ENCODE measurements at places on chromosomes 6 and 20.
A peak's percentile ranks its signal among the peaks of the same experiment; 100 is the strongest.

- no peak for DNase-seq
Measured at GRCh38 chr6:27161115-27161514, 86.4 kb upstream of the PRSS16 start.

- no peak for DNase-seq
Measured at GRCh38 chr6:109322825-109323224, 59.4 kb downstream of the CD164 start.

DNA sequence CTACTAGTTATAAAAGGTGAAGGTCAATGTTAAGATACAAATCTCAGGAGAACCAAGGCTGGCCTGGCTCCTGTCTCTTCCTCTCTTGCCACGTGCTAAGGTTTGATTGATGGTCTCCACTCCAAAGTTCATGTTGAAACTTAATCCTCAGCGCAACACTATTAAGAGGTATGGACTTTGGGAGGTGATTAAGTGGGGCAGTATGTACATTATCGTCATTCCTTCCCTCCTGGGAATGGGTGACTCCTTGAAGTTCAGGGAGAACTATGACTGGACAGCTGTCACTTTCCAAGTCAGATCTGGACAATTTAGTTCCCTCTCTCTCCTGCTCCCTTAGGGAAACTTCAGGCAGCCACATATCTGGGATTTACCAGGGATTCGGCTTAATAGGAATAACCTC is 50.5 kb downstream of the KCNK5 start:
- DNase-seq, result no peak

DNA sequence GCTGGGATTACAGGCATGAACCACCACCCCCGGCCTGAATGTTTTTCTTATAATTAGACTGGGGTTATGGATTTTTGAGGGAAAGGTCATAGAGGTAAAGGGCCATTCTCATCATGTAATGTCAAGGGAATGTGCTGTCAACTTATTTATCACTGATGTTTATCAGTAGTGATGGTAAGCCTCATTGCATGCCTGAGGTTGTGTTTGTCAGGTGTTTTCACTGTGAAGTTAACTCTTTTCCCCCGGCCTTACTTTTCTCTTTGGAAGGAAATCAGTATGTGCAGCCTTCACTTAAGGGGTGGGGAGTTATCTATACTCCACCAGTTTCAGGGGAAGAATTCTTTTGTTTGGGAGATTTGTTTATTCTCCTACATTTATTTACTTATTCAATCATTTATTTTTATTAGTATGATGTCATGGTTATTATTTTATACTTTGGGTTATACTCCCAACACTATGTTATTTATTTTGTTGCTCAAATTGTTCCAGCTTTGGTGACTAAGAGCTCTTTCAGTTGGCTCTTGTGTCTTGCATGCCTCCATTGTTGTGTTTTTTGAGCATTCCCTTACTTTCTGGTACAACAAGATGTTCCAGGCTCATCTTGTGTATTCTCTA is 2.8 kb upstream of the SLC17A5 start:
- no peak for DNase-seq

GRCh38 chr20:61659994-61660346 is 405.7 kb downstream of the TAF4 start:
- no peak for DNase-seq

DNA sequence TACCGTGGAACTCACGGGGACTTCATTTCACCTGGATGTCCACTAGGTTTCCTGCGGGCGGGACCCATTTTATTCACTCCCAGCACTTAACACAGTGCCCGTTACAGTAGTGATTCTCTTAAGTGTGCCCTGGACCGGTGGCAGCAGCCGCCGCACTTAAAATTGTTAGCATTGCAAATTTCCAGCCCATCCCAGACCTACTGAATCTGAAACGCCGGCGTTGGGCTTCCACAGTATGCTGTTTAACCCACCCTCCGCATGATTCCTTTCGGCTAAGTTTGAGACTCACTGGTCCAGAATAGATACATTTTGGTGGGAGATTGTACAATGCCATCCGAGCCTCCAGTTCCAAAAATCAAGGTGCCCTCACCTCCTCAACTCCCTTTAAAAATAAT is 967 bp downstream of the SMPDL3A start:
- DNase-seq, result no peak

DNA sequence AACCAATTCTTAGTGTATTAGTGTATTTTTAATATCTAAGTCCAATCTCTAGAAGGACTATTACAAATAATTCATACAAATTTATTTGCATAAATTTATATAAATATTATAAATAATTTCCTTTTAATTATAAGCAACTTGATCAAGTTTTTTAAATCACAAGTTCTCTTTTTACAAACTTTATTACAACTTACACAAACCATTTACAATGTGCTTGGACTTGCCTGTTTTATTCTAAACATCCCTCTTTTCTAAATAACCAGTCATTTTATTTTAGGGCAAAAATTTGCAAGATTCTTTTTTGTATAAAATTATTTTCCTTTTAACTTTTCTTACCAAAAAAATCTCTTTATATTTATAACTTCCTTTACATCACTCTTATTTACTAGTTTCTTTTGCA is 83.5 kb upstream of the SYNCRIP start:
- DNase-seq, result no peak

DNA sequence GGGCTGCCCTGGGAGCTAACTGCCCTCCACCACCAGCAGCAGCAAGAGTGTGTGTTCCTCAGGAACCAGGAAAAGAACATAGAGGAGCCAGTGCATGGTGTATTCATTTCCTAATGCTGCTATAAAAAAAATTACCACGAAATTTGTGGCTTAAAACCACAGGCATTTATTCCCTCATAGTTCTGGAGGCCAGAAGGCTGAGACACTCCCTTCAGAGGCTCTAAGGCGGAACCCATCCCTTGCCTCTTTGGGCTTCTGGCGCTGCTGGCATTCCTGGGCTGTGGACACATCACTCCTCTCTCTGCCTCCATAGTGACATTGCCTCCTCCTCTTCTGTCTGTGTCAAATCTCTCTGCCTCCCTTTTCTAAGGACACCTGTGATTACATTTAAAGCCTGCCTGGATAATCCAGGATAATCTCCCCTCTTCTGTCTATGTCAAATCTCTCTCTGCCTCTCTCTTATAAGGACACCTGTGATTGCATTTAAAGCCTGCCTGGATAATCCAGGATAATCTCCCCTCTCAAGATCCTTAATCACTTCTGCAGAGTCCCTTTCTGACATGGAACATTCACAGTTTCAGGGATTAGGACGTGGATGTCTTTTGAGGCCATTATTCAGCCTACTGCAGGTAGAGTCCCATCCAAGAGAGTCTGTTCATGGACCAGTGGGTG is 54.7 kb downstream of the NDUFAF5 start:
- DNase-seq, result no peak

- DNase-seq, result peak; percentile 66
Measured at GRCh38 chr6:31901415-31901952, 402 bp downstream of the ZBTB12 start.

DNA sequence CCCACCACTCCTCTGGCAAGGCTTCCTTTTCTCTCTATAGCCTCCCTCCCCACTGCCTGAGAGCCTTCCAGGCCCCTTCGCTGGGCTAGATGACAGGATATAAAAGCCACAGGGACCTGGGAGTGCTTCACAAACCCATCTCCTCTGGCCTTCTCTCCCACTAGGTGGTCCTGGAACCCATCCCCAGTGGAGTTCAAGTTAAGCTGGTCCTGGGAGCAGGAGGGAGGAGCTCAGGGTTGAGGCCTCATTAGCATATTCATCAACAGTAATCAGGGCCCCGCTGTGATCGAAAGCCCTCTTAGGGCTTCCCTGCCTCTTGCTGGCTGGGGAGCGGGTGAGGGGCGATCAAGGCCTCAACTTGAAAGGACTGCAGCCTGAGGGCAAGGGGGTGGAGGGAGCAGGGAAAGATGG is 9.1 kb downstream of the EBF4 start:
- no peak for DNase-seq

GRCh38 chr20:10795286-10796026 is 121.7 kb upstream of the JAG1 start:
- DNase-seq, result no peak

- DNase-seq, result no peak
Measured at GRCh38 chr6:16045238-16045637, 83.6 kb upstream of the MYLIP start.

DNA sequence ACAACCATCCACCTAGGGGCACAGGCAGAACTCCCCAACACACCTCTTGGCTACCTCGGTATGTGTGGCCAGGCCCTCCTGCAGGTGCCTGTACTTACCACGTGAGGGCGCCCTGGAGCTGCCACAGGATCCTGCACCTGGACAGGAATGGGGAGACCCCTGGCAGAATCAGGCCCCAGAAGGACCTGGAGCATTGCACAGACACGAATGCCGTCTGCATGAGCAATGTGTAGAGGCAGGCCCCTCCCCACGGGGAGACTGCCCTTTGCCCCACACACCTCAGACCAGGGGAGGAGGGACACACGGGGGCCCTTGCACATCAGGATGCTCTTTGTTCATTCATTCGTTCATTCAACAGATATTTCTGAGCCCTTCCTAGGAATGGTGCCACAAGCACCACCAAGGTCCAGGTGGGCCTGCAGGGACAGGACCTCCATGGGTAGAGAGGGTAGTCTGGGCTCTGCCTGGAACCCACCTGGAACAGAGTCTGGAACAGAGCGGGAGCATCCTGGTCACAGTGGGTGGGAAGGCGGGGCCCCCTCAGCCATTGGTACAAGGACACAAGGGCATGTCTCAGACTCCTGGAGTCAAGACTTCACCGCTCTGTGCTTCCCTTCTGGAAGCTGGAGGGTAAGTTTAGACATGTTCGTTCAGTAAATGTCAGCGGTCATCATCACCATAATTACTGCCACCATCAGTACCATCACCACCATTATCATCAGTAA is 32.3 kb downstream of the YTHDF1 start:
- DNase-seq, result no peak

DNA sequence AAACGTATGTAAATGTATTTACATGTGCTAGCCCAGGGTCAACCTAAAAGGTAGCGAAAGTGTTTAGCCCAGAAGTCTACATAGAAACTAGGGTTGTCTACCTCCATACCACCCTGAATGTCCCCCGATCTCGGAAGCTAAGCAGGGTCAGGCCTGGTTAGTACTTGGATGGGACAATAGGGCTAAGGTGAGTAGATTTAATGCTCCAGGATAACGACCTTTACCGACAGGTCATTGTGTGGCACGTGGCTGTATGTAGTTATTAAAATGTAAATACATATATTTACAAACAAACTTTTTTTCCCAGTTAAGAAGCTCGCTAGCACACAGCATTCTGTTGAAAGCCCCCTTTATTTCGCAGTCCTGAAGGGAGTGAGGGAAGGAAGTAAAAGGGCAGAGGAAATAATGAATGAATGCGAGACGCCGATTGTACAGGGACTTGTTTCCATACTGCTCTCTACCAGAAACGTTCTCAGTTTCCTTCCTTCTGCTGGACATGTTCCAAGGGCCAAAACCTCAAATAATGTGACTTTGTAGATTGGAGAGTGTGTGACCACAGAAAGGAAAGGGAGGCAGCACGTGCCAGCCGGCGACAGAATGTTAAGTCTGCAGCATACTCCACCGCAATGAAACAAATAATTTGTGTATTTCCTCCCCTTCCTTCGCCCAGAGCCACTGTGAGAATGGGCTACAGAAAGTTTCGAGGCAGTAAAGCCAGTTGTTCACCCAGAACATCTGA is 612 bp downstream of the ADAT2 start:
- DNase-seq, result peak; percentile 47

GRCh38 chr6:154653853-154654252 is 79.4 kb upstream of the SCAF8 start:
- DNase-seq, result no peak

DNA sequence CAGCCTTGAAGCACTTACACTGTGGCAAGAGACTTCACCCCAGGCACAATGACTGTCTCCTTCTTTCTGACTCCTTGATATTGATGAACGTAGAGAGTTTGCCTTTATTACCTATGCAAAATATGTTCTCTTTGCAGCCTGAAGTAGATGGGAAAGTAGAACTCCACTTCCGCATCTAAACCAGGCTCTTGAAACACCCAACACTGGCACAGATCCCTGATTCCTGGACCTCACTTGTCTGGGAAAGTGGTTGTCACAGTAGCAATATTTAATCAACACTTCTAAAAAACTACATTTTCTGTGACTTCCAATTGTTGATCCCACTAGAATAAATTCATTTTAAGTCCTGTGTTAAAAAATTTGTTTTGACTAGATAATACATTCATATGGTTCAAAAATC is 143.1 kb downstream of the CDK19 start:
- DNase-seq, result no peak

DNA sequence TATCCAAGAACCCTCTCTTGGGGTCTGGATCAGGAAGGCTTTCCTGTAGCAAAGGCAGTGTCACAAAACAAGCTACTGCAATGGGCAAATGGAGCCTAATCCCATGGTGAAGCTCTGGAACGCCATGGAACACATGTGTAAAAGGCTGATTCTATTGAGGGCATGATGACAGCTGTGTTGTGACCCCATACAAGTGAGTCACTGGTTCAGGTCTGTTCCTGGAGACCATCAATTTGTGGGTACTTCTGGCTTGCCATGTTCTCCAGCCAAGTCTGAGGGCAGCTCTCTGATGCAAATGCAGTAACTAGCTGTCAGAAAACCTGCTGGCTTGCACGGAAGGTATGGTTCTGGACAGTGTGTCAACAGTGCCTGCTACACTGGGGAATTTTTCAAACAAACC is 33.3 kb upstream of the ECHDC1 start:
- DNase-seq, result no peak

- DNase-seq, result no peak
Measured at GRCh38 chr6:49556429-49556837, 6.0 kb downstream of the C6orf141 start.

DNA sequence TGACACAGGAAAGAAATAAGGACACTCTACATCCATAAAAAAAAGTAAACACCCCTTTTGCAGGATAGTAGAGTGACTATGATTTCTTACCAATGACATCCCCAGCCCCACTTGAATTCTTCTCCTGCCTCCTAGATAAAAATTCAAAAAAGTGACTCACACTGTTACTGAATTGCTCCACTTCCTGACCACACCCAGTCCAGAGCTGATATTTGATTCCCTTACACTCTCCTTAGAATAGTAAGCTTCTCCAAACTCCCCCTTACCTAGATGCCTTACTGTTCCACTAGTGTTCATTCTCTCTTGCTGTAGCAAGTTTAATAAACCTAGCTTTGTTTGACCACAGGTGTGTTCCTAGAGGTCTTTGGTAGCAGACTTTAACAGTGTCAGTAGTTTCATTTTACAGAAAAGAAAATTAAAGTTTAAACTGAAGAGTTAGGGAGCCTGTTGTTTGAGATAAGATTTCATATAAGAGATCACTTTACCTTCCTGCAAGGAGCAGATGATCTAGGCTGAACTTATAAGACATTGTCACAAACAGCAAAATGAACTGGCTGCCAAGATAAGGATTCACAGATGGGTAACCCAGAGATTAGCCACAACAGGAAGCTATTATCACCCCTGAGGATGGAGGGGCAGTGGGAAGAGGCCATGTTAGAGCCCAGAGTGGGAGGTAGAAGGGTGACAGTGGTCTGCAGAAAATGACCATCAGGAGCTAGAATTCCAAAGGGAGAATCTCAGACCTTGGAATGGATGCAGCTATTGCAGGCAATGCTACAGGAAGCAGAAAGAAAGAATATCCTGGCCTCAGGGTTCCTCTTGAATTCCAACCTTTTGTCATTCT is 28.4 kb upstream of the BTN3A2 start:
- DNase-seq, result no peak

Measured in thymus (tissue), 14 donors.